ENCODE measurements at places on chromosomes 2 and 18. TPM values are rescaled to one million over a fixed set of nuclear protein-coding genes. Genes with fewer than 3 reads are reported as not detected.
A peak's percentile ranks its signal among the peaks of the same experiment; 100 is the strongest.

CAPN14 gene
- 0.13 TPM for total RNA-seq

ERFE gene
- 8.6 TPM for total RNA-seq

CELF4 gene
- total RNA-seq = not detected

ABCB11 gene
- not detected for total RNA-seq

ACKR3 gene
- 0.31 TPM for total RNA-seq

CHRNG gene
- not detected for total RNA-seq

HOXD10 gene
- total RNA-seq = 88.6 TPM

DNA sequence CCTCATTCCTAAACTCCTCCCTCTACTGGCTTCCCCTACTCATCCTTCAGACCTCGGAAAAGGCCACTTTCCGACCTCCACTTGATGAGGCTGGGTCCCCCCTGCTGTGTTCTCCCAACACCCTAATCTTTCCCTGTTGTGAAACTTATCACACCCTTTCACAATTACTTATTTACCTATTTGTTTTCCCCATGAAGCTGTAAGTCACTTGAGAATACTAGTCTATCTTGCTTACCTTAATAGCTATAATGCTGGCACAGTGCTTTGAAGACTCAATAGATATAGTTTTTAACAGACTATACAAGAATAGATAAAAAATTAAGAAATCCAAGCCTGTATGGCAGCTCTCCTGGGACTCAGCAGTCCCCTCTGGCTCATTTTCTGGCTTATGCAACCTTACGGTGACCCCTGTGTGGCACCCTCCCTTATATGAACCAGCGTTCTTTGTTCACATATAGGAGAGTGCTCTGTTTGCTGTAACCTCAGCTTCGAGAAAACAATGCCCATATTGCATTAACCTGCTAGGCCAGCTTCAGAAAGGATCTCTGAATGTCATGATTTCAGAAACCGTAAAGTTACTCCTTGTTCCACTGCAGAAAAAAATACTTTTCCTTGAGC lies 220.4 kb upstream of the PKDCC start:
- no peaks in the 10 kb centered on the region for H3K36me3 ChIP-seq
- peaks cover 90% of the 10 kb centered on the region for H3K27me3 ChIP-seq
- H3K4me3 ChIP-seq = no peak overlapping the region
- no peak overlapping the region for H3K27ac ChIP-seq

DNA sequence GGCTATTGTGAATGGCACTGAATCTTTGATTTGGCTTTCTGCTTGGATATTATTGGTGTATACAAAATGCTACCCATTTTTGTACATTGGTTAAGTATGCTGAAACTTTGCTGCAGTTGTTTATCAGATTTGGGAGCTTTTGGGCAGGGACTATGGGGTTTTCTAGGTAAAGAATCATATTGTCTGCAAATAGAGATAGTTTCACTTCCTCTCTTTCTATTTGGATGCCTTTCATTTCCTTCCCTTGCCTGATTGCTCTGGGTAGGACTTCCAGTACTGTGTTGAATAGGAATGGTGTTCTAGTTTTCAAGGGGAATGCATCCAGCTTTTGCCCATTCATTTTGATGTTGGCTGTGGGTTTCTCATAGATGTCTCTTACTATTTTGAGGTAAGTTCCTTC lies 489.1 kb upstream of the LRATD1 start:
- DNase-seq = no peak
- no peaks in the 10 kb centered on the region for H3K36me3 ChIP-seq
- no peak overlapping the region for H3K4me3 ChIP-seq
- H3K27me3 ChIP-seq = no peaks in the 10 kb centered on the region
- H3K4me1 ChIP-seq = peaks cover 4% of the 10 kb centered on the region

DNA sequence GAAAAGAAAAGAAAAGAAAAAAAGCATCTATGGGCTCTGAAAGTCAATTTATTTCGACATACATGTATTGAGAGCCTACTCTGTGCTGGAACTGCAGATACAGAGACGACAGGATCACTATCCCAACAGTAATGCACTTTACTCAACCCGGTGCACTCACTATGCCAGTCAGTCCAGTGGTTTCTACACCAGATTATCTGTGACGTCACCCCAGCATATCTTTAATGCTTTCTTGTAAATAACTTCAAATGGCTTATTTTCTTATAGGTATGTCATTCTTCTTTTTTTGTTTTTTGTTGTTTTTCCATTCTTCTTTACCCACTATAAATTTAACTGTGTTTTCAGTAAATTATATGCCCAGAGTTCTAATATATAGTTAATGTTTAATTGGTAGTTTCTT lies 800.0 kb upstream of the FANCL start:
- H3K27me3 ChIP-seq = no peaks in the 10 kb centered on the region
- no peak for DNase-seq
- H3K27ac ChIP-seq = no peak overlapping the region

DNA sequence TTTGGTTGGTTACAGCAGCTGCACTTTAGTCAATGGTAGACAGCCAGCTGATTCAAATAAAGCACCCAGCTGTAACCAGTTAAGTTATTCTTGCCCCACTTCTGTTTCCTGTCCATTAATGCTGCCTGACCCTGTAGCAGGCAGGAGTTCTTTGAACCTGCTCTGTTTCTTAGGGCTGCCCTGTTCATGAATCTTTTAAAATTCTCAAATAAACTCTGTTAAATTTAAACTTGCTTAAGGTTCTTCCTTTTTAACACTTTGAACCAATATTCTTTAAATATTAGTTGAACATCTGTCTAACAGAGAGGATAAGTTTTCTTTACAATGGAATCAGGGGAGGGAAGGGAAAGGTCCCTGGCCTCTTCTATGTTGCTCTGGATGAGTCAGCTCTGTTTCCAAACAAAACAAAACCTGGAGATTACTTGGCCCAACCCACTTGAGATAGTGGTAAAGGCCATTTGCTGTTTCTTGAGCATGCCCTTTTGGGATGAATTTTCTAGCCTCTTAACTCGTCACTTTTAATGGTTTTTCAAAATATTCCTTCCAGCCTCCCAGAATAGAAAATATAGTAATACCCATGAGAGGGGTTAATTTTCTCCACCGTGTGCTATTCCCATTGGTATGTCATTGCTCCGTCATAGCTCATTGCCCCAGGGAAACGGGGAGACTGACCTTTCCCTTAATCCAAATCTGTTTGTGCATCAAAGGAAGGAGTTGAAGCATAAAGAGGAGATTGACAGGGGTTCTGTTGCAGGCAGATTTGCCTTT lies 112.1 kb upstream of the FHL2 start:
- H3K27me3 ChIP-seq = peaks cover 33% of the 10 kb centered on the region
- DNase-seq = no peak
- H3K27ac ChIP-seq = no peak overlapping the region
- no peaks in the 10 kb centered on the region for H3K4me1 ChIP-seq
- H3K4me3 ChIP-seq = no peak overlapping the region
- H3K36me3 ChIP-seq = no peaks in the 10 kb centered on the region

DNA sequence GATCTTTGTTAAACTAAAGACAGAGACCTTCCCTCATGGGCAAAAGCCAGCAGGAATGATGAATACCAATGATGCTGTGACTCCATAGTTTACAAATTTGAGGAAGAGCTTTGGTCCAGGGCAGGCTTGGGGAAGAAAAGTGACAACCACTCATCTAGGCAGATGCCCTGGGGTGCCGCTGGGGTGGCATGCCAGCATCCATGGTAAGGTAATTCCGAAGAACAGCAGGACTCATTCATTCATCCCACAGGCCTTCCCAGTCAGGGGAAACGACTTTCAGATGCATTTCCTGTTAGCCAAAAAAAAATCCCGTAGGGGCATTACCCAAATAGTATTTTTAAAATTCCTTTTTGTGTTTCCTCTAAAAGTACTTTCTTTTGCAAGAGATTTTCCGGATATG lies 180.7 kb upstream of the SERPINE2 start:
- DNase-seq = peak; percentile 95
- H3K27me3 ChIP-seq = no peaks in the 10 kb centered on the region
- peak overlapping the region; percentile 67 for H3K27ac ChIP-seq
- H3K4me3 ChIP-seq = no peak overlapping the region
- peaks cover 35% of the 10 kb centered on the region for H3K4me1 ChIP-seq
- H3K36me3 ChIP-seq = no peaks in the 10 kb centered on the region

GRCh38 chr18:3279201-3280185 lies 17.6 kb downstream of the MYL12B start:
- H3K4me1 ChIP-seq = peaks cover 54% of the 10 kb centered on the region
- H3K4me3 ChIP-seq = no peak overlapping the region
- H3K36me3 ChIP-seq = peaks cover 37% of the 10 kb centered on the region
- DNase-seq = no peak

- no peak for DNase-seq
- H3K4me1 ChIP-seq = no peaks in the 10 kb centered on the region
- peaks cover 21% of the 10 kb centered on the region for H3K36me3 ChIP-seq
- no peak overlapping the region for H3K27ac ChIP-seq
Measured at GRCh38 chr2:203451011-203451410, 84.1 kb downstream of the RAPH1 start.

DNA sequence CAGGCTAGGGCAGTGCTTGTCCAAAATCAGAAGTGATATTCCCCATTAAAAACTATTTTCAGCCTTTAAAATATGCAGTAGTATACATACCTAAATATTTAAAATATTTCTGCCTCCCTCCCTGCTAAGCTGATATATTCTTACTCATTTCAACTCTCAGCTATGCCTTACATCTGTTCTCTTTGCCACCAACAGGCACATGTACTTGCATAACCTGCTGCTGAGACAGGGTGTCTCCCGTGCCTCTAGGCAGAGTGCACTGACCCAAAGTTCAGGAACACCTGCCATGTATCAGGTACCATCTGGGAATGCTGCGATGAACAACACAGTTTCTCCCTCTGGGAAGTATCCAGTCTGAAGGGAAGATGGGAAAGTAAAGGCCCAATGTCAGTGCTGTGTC lies 91.7 kb downstream of the STK39 start:
- DNase-seq = no peak
- H3K27ac ChIP-seq = peak overlapping the region; percentile 82
- peaks cover 53% of the 10 kb centered on the region for H3K4me1 ChIP-seq
- no peak overlapping the region for H3K4me3 ChIP-seq

- no peaks in the 10 kb centered on the region for H3K27me3 ChIP-seq
- no peaks in the 10 kb centered on the region for H3K36me3 ChIP-seq
- no peaks in the 10 kb centered on the region for H3K4me1 ChIP-seq
- no peak for DNase-seq
- H3K4me3 ChIP-seq = no peak overlapping the region
Measured at GRCh38 chr18:58426611-58427010, 202.3 kb downstream of the ALPK2 start.

DNA sequence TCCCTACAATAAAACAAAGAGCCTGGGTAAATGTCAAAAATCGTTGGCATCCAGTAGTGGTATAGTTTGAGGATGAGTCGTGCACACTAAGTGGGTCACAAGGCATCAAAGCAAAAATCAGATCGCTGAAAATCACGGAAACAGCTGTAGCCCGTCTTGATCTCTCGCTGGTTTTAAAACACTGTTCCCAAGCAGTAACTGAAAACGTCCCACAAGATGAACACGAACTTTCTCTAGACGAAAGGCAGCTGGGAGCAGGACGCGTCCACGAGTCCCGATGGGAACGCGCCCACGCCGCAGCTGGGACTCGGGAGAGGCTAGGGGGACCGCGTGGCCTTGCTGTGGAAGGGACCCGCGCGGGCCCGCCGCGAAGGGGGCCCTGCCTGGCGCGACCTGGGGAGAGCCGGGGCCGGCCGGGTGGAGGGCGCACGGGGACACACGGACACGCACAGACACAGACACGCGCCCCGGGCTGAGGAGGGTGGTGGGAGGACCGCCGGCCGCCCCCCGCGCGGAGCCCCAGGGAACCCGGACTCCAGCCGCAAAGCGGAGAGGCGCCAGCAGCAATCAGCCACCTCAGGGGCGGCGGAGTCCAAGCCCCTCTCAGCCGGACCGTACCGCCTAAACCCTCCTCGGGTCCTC lies 651 bp downstream of the STK17B start:
- peak overlapping the region; percentile 85 for H3K27ac ChIP-seq
- H3K27me3 ChIP-seq = no peaks in the 10 kb centered on the region
- H3K4me3 ChIP-seq = peak overlapping the region; percentile 99
- H3K36me3 ChIP-seq = no peaks in the 10 kb centered on the region
- peak; percentile 61 for DNase-seq
